ENCODE measurements at places on chromosomes 12 and 14.

GRCh38 chr14:85602345-85602744 lies 72.4 kb downstream of the FLRT2 start:
- DNase-seq: no peak

- DNase-seq: no peak
Observed at GRCh38 chr12:57476162-57476992, 3.3 kb downstream of the ARHGAP9 start.

GRCh38 chr14:51979088-51979709 lies 10.1 kb upstream of the RTRAF start:
- peak; percentile 66 for DNase-seq

GRCh38 chr12:16165506-16165905 lies 112.0 kb downstream of the SLC15A5 start:
- DNase-seq: no peak

- DNase-seq: no peak
Observed at GRCh38 chr14:104876251-104876699, 11.2 kb downstream of the CEP170B start.

DNA sequence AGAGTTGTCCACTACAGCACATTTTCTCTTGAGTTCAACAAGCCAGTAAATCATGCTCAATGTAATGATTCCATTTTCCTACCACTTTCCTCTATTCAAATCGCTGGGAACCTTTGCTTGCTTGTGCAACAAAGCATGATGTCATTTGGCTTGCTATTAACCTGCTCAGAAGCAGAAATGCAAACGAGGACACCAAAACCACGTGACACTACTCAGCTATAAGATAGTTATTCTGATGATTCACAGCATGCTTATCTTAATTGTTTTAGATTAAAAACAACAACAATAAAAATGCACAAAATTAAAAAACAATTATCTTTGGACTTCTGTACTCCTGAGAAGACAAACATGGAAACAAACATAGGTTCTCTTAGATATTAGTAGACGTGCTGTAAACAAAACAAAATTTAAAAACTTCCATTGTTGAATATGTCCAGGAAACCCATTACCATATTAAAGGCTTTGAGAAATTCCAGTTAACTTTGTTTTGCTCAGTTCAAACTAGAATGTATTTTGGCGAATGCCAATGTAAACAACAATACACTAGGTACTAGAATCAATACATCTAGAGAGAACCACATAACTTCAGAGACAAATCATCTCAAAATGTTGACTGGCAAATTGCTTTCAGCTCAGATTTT lies 77.5 kb upstream of the KRAS start:
- no peak for DNase-seq

DNA sequence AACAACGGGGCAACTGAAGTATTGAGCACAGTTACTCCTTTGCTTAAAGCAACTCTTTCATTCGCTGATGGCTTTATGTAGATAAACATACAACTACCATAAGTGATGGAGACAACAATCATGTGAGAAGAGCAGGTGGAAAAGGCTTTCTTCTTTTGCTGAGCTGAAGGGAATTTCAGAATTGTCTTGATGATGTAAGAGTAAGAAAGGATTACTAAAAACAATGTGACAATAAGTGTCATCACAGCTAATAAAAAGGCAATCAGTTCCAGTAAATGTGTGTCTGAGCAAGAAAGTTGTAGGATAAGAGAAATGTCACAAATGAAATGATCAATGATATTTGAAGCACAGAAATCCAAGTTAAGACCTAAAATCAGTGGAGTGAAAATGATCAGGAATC lies 647 bp downstream of the OR6C70 start:
- DNase-seq: no peak

- no peak for DNase-seq
Observed at GRCh38 chr12:13156277-13156676, 40.2 kb upstream of the EMP1 start.

DNA sequence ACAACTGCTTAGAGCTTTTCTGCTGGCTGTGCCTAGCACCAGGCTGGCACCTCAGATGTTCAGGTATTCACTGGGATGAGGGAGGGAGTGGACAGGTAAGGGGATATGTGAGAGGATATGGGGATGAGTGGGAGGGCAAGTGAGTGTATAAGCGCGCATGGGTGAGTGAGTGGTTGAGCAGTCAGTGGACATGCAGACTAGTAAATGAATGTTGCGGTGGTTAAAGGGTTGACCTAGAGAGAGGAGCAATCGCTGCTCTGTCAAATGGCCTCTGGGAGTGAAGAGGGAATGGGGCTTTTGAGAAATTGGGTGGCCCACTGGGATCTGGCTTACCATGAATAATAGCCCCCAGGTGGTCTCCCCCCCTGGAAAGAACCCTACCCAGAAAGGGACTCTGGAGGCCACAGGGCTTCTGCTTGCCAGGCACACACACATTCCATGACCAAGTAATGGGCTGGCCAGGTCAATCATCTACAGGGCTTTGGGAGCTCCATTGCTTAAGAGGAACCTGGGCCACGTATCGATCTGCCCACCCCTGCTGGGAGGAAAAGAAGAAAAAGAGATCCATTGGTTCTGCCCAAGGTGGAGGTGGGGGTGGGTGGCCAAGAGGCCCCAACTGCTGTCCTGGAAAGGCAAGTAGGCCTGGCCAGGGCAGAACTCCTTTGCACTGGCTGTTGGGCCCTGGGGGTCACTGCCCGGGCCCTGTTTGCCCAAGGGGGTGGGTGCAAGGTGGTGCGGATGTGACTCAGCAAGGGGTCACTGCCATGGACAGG lies 30.8 kb upstream of the ZFP36L1 start:
- no peak for DNase-seq

DNA sequence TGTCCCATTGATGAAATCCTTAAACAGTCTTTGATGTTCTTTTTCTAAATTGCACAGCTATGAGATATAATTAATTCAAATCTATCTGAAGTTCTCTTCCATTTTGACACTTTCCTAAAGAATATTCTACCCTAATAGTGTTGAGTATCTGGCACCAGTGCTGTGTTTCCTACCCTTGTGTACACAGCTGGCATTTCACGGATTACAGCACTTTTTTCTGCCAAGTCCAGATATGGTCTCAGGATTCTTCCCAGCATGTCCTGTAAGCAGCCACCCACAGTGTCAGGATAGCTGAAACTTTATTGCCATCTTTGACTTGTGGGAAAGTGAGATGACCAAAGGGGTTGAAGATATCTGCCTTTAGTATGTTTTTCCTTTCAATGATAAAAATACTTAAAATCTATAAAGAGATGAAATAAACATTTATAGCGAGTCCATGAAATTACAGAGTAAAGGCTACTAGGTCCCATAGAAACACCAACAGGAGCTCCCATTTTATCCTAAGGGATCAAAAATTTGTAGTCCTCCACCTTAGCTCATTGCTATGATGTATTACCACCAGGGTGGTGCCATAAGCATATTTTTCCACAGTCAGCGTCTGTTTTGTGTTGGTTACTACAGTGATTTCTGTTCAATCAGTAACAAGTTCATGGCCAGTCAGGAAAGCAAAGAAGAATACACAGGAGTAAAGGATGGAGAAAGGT lies 96.7 kb downstream of the TRHDE start:
- DNase-seq: no peak

GRCh38 chr14:36222337-36222736 lies 45.8 kb upstream of the PTCSC3 start:
- DNase-seq: no peak

- no peak for DNase-seq
Observed at GRCh38 chr12:97716356-97716755, 253.8 kb downstream of the RMST start.

GRCh38 chr12:14846042-14846587 lies 2.8 kb upstream of the ART4 start:
- no peak for DNase-seq

DNA sequence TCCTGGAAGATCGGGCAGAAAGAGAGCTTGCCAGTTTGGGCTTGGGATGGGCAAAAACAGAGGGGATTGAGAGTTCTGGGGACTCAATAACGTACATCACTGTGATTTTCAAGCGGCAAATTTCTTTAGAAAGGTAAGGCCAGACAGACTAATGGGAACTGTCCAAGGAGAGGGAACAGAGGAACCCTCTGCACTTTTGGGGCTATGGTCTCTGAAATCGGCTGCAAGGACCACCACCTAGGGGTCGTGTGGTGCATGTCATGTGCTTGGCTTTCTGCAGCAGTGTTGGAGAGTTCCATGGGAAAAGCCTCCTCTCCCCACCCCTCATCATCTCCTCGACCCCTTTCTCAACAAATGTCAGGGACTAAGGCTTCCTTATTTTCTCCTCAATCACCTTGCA lies 79.6 kb downstream of the PPM1A start:
- no peak for DNase-seq

DNA sequence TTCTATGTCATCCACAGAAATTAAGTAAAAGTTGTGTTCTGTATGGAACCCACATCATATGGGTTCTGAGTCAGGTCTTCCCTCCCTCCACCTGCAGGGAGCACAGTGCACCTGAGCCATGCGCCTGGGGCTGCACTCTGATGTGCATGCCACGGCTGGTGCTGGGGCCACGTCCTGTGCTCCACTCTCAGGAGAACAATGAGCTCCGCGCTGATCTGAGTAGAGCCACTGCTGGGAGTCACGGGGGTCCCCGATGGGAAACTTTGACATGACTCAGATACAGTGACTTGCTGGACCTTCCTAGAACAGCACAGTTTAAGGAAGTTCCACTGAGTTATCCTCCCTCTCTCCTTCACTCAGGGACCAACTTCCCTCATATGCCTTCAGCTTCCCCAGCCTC lies 683.4 kb downstream of the TMEM121 start:
- no peak for DNase-seq

DNA sequence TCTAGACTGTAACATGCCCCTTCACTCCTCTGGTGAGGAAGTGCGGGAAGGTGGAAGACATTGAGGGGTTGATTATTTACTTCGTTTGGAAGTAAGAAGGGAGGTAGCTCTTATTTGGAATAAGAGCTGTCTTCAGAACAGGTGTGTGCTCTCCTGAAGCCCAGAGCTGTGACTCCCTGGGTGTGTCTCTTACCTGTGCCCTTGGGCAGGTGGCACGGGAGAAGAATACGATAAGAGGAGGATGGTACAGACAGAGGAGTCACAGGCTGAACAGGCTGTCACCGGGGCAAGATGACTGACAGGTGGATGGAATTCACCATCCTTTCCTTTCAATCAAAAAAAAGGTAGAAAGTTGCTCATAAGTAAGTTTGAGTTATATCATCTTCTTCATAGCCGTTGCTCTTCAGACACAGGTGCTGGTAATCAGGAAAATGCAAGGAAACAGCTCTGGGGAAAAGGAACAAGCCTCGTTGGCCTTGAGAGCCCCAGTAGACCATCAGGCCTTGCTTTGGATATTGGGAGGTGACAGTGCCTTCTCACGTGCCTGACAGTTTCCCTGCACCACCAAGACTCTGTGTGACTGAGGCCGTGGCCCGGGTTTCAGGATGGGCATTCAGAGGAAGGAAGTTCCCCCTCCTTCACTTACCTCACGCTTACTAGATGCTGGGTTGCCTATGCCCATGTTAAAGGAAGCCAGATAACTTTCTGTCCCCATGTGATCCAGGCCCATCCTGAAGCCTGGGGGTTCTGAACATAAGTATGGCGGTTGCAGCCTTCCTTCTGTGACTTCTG lies 120.4 kb downstream of the ETV6 start:
- no peak for DNase-seq

DNA sequence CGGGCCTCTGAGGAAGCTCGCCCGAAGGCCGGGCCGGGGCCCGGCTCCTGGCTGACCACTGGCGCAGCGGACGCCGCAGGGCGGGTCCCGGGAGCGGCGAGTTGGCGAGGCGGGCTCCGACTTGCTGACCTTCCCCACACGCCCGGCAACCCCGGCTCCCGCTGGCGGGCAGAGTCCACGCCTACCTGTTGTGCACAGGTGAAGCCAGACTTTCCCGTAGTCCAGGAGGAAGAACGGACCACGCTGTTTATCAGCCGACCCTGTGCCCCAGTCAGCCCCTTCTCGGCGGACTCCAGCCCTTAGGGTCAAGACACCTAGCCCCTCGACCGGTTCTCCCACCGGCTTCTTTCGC lies 407 bp downstream of the HEATR5A start:
- DNase-seq: no peak

GRCh38 chr12:72330784-72331183 lies 58.6 kb downstream of the TRHDE start:
- no peak for DNase-seq

DNA sequence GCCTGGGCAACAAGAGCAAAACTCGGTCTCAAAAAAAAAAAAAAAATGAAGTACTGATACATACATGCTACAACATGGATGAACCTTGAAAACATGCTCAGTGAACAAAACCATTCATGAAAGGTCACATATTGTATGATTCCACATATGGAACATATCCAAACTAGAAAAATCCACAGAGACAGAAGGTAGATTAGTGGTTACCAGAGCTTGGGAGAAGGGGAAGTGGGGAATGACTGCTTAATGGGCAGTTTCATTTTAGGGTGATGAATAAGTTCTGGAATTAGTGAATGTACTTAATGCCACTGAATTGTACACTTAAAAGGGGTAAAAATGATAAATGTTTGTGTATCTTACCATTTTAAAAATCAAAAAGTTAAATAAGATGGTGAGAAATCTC lies 2.7 kb downstream of the ITGB7 start:
- DNase-seq: no peak

DNA sequence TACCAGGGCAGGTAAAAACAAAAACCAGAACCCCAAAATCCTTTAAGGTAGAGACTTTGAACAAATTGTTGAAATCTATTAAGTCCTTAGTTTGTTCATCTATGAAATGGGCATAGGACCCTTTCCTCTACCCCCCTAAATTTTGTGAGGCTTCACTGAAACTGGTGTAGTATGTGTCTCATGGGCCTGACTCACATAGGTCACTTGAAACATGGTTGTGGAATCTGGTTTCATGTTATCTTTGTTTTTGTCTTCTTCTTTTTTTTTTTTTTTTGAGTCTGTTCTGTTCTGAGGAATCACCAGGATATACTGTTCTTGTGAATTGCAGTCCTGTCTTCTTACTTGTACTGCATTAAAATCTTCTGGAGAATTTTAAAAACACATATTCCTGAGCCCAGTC lies 202.2 kb downstream of the KTN1 start:
- no peak for DNase-seq

DNA sequence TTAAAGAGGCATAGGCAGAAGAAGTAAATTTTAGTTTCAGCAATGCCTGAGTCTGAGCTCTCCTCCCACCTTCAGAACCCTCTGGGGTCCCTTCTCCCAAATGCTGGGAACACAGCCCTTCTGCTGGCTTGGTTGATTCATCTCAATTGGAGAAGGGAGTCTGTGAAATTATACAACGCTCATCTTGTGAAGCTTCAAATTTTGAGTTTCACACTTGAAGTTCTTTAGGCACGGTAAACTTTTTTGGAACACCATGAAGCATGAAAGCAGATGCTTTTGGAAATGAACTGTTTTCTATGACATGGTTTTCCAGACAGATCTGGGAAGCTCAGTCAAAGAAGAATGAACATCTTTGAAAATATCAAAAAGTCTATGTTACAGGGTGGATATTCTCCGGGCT lies 69.9 kb downstream of the TBK1 start:
- DNase-seq: no peak

DNA sequence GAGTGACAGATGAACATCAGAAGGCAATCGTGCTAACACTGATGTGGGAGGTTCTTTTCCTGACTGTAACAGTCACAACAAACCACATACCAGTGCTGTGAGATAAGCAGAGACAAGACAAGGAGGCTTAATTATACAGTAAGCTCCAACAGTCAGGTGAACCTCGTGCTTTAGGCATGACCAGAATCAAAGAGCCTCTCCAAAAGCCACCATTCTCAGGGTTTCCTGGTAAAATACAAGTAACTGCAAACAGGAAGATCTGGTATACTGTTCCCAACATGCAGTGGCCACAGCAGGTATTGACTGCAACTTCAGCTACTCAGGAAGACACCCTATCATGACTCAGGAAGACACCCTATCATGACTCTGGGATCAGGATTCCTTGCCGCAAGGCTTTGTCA lies 47.3 kb upstream of the GTF2A1 start:
- no peak for DNase-seq

- DNase-seq: no peak
Observed at GRCh38 chr12:15996254-15996653, 85.1 kb downstream of the DERA start.
